Mucosa of descending colon (tissue), 3 donors: ENCODE measurements at places on chromosomes 7 and 10.

DNA sequence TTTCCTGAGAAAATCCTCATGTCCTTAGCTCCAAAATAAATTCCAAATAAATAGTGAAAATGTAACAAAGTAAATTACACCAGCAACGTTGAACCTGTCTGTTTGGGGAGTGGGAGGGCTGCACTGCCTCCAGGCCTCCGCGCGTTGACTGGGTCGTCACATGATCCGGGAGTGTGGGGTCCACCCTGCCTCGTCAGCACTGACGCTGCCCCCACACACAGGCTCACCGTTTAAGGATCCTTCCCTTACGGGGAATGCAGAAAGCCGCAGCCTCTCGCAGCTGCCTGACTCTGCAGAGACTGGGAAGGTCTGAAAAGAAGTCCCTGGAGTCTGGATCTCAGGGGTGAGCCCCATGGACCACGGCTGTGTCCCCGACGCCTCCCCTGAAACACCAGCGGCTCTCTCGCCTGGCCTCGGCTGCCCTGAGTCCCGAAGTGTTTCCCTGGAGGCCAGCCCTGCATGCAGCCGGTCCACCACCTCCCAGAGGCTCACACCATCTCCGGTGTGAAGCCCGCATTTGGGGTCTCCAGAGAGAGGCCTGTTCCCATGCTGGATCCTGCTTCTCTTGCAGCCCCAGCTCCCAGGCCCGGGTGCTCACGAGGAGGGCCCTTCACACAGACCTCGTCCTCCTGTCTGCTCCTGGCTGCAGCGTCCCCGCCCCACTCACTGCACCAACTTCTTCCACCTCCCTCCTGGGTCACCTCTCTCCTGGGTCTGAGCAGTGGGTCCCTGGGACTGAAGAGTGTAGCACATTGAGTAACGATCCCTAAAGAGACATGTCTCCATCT, 49.5 kb upstream of the ADGRA1 start:
- no peak for DNase-seq

DNA sequence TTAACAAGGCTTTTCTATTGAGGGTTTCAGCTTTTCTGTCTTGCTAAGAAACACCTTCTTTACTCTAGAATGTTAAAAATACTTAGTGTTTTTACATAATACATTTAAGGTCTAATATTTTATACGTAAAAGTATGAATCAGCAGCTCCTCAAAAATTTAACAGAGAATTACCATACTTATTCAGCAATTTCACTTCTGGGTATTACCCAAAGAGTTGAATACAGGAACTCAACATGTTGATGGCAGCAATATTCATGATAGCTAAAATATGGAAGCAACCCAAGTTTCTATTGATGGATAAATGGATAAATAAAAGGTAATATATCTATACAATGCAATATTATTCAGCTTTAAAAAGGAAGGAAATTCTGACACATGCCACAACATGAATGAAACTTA, 9.7 kb upstream of the OR13A1 start:
- no peak for DNase-seq

DNA sequence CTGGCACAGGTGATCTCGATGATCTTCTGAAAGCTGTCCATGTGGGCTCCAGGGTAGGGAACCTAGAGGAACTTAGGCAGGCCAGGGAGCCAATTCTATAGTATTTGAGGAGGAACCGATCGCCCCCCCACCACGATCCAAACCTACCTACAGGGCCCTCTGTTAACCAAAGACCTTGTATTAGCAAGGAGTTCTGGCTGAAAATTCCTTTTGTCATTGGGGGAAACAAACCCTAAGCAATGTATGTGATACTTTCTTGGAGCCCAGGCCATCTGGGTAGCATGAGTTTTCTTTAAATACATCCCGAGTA, 62.1 kb downstream of the CHN2 start:
- DNase-seq, result no peak

- no peak for DNase-seq
These were observed 2.3 kb upstream of the FZD9 start for GRCh38 chr7:73431041-73431835.

- no peak for DNase-seq
These were observed 213.0 kb downstream of the JAZF1 start for GRCh38 chr7:27967639-27968038.

DNA sequence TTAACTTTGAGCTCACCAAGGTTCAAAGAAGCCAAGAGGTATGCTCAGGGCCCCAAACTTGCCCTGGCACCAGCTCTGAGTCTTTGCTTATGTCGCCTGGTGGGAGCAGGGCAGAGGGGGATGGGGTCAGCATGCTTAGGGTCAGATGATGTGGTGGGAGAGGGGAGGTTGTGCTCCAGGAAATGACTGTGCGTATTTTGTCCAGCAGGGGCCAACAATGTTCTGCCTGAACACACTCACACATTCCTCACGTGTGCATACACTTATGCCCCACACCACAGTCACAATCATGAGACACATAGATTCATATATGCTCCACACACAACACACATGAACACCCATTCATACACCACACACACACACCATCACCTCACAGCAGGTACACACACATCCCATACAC, 4.4 kb upstream of the RAMP3 start:
- DNase-seq, result no peak

DNA sequence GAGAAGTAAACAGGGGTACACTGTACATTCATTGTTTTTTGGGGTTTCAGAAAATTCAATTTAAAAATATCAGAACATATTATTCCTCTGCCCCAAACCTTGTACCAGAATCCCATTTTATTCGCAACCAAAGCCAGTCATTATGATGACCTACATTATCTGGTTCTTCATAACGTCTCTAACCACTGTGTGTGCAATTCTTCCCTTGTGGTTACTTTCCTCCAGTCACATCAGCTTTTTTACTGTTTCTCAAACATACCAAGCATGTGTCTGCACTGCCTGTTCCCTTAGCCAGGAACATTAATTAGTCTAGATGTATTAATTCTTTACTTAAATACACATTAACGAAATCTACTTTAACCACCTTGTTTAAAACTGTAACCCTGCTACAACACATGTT, 64.8 kb downstream of the THSD7A start:
- no peak for DNase-seq

- no peak for DNase-seq
These were observed 6.1 kb downstream of the LRRN3 start for GRCh38 chr7:111096997-111097396.
